ENCODE measurements at places on chromosomes 12 and 14.

GRCh38 chr14:55711175-55711811, 131.3 kb downstream of the KTN1 start:
- no peak for DNase-seq

DNA sequence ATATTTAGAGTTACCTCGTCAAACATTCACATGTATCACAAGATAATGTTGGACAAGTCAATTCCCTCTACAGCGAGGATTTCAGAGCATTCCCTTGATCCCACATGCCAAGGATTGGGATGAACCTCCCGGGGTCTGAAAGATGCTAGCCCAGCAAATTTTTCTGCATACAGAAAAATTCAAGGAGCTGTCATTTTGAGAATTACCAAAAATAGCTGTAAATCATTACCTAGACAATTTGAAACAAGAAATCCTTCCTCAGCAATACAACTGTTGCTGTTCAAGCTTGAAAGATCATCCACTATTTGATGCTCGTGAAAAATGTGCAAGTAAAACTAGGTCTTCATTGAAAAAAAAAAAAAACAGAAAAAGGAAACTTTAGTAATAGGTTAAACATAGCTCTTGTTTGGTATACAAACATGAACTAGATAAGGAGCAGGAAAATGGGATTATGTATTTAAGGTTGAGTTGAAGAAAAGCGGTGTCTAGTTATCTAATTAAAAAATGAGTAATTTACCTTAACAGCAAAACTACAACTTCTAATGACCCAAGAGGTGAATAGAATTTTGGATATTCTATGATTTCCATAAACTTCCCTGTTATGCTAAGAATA, 73.1 kb downstream of the NTN4 start:
- no peak for DNase-seq

- DNase-seq = no peak
Observed at GRCh38 chr12:117563007-117563406, 201.6 kb upstream of the NOS1 start.

DNA sequence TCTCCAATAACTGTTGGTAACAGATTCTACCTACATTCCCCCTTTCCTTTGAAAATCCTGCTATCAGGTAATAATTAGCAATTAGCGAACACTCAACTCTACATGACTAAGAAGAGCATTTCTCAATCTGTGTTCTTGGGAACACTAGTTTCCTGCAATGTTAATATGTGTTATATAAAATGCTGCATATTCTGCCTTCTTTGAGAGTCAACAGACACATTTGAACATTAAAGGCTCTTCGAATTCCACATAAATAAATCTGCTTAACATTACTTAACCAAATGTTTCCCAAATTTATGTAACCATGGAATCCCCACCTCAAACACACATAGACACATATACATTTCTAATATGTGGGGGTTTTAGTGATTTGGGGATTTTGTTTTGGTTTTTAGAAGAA, 41.2 kb upstream of the G2E3 start:
- DNase-seq = no peak

DNA sequence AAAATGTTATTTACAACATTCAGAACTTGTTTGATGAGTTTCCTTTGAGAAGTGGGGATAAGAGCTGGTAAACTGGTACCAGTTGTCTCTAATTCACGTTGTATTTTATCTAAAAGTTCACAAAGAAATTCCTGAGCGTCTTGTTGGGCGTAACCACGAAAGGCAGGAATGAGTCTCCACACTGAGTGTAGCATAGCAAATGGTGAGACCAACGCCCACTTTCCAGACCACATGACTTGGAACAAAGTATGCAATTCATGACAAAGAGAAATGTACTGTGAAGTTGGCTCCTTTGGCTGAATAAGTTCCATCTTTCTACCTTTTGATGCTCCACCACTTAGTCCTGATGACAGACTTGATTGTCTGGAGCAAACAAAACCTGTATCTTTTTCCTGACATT, 18.4 kb downstream of the USP44 start:
- no peak for DNase-seq

DNA sequence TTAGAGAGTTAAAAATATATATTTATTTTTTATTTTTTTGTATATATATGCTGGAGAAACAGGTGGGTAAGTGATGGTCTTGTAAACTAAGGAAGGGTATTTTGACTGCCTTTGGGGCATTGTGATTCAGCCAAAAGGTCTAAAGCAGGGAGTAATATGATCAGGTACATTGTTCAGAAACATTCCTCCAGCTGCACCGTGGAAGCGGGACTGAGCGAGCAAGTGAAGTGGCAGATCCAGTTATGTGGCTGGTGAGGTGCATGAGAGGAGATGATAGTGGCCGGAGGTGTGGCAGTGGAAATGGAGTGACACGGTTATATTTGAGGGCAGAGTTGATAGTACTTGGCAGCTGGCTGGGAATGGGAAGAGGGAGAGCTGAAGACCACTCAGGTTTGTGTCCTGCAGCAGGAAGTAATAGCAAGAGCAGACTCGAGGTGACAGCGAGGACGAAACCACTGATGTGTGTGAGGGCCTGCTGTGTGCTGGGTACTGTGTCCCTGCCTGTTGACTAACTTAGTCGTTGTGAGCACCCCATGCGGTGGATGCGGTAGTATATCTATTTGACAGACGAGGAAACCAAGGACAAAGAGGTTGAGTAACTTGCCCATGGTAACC, 39.2 kb downstream of the EID3 start:
- DNase-seq = no peak

GRCh38 chr12:56766535-56766934, 3.4 kb downstream of the HSD17B6 start:
- DNase-seq = no peak

GRCh38 chr12:110266381-110266960, 14.6 kb upstream of the ATP2A2 start:
- DNase-seq = no peak

GRCh38 chr14:76067536-76067935, 82.0 kb downstream of the IFT43 start:
- no peak for DNase-seq

DNA sequence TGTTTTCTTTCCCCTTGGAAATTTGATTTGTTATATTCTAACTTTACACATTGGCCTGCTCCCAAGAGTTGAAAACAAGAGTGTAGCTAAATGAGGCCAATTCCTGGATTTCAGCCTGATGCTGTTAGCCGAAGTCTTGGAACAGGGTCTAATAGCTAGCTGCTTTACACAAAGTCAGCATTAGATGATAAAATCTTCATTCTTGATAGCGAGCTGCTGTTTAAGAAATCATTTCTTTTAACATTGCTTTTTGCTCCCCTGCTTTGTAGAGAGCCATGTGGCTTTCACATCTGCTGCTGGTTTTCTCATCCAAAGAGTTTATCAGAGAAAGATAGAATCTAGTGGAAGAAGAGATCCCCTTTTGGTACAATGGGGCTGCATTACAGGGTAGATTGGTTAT, 22.3 kb downstream of the FBXW8 start:
- DNase-seq = no peak

DNA sequence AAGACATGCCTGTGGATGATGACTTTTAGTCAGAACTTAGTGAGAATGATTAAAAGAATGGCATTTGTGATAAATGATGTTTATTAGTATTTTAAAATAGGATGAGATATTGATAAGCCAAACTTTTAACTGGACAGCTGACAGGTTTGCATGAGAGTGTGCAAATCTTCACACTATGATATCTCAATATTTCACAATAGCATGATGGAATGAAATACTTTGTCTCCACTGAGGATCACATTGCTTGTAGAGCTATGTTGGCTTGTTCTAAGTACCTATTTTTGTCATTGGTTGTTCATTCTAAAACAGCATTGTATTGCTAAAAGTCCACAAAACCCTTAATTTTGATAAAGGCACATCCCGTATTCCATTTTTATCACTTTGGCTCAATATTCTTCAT, 322.1 kb downstream of the ACSS3 start:
- no peak for DNase-seq

- no peak for DNase-seq
Observed at GRCh38 chr14:31232081-31232480, 24.5 kb upstream of the HECTD1 start.

GRCh38 chr12:10853776-10854175, 4.5 kb upstream of the PRR4 start:
- DNase-seq = no peak

DNA sequence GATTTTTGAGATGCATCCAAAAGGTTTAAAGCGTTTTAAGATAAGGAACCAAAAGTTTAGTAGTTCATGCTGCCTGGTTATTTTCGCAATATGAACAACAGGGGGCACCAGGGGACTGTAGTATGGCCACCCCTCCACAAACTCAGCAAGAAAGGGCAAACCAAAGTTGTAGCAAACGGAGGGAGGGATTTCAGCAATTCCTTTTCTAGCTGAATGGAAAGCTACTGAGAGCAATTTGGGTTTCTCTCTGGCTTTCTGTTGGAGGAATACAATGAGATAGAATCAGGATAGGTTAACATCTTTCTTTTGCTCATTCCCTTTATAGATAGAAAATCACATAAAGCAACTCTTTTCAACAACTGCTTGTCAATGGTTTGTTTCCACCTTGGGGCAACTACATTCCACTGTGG, 62.5 kb downstream of the DRAM1 start:
- peak; percentile 25 for DNase-seq

DNA sequence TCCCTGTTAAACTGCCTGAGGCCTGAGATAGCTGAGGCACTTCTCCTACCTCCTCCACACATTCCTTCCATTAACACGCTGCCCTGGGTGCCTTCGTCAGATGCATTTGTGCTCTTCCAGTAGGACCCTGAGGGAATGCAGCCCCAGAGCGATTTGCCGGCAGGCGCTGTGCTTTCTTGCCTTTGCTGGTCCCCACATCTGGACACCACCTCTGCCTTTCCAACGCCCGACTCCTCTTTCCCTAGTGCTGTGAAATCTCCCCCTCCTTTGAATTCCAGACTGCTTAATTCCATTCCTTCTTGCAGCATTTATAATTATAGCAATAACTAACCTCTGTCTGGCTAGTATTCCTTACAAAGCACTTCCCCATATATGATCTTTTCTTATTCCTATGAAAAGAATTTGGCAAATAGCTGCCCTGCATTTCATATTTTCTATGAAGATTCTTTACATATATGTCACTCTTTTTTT, 88.4 kb downstream of the C12orf75 start:
- no peak for DNase-seq

- DNase-seq = no peak
Observed at GRCh38 chr14:96260341-96260821, 4.4 kb downstream of the BDKRB1 start.

DNA sequence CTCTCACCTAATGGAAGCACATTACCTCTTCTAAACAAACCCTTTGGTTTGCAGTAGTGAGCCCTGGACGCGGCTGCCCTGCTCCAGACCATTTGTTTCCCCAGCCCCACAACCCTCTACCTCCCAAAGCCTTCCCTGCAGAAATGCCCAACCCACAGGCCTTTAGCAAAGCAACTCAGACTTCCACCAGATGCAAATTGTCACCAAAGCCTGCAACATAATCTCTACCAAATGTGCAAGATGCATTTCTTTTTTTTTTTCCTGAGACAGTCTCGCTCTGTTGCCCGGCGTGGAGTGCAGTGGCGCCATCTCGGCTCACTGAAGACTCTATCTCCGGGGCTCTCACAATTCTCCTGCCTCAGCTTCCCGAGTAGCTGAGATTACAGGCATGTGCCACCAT, 56.2 kb downstream of the VWF start:
- no peak for DNase-seq
